Hematopoietic multipotent progenitor cell treated with erythropoietin and hydrocortisone succinate and interleukin-3 and kit ligand, for 6 days (in vitro differentiated cells): ENCODE measurements at places on chromosomes 13 and 19.
A peak's percentile ranks its signal among the peaks of the same experiment; 100 is the strongest.

- DNase-seq = no peak
Measured at GRCh38 chr19:17948931-17949930, 16.4 kb downstream of the CCDC124 start.

- DNase-seq = no peak
Measured at GRCh38 chr19:15200553-15201364, at the start of gene NOTCH3. TSS of gene NOTCH3 (minus strand) at chr19:15200995. CDS start at chr19:15200905, 90 bp downstream.

DNA sequence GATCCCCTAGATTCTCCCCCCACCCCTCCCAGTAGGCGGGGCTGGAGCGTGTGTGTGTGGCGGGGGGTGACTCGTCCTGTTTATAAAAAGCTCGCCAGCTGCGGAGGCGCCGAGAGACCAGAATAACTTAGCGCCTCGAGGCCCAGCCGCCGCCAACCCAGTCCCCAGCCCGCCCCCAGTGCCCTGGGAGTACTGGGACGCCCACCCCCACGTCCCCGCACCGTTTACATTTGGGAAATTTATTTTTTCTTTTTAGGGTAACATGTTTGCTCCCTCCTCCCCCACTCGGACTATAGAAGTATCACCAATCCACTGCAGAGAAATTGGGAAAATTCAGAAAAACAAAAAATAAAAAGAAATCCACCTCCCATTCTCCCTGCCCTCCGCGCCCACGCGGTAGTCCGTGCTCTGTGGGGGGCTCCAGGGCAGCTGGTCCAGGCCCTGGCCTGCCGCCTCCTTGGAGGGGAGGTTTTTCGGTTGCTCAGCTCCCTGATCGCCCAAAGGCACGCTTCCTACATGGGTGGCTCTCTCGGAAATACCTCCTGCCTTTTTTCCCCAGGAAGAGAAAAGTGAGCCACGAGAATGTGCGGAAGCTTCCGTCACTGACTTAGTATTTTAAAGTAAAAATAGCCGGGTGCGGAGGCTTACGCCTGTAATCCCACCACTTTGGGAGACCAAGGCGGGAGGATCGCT is 1.5 kb upstream of the RAB3A start:
- DNase-seq = peak; percentile 76

DNA sequence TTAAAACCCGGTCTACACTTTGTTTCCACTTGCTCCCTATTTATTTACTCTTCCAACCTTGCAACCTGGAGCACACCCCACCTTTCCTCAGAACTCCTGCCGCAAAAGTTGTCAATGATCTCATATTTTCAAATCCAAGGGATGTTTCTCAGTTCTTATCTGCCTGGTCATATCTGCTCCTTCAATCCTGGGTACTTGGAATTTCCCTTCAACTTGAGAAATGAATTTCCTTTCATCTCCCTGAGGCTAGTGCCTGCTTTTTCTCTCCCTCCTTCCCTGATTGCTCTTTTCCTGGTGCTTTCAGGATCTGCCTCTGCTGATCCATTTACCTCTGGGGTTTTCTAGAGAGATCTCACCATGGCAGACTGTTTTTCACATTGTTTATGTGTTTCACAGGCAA is 154.8 kb upstream of the IRS2 start:
- DNase-seq = no peak

GRCh38 chr13:30301827-30302226 is 5.5 kb downstream of the KATNAL1 start:
- no peak for DNase-seq

DNA sequence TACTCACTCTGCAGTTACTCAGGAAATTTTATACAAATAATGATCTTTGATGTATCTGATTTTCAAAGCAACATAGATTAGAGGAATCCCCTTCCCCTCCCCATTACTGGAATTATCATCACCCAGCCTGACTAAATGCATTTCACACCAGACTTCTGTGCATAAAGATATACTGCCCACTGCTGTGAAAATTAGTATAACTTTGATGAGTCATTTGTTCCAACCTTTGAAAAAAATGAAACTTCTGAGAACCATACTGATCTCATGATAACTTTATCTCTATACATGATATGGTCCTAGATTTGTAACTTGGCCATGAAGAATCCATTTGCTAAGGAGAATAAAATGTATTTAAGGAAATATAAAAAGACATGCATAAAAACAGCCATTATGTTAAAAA is 63.9 kb downstream of the GPC6 start:
- no peak for DNase-seq

DNA sequence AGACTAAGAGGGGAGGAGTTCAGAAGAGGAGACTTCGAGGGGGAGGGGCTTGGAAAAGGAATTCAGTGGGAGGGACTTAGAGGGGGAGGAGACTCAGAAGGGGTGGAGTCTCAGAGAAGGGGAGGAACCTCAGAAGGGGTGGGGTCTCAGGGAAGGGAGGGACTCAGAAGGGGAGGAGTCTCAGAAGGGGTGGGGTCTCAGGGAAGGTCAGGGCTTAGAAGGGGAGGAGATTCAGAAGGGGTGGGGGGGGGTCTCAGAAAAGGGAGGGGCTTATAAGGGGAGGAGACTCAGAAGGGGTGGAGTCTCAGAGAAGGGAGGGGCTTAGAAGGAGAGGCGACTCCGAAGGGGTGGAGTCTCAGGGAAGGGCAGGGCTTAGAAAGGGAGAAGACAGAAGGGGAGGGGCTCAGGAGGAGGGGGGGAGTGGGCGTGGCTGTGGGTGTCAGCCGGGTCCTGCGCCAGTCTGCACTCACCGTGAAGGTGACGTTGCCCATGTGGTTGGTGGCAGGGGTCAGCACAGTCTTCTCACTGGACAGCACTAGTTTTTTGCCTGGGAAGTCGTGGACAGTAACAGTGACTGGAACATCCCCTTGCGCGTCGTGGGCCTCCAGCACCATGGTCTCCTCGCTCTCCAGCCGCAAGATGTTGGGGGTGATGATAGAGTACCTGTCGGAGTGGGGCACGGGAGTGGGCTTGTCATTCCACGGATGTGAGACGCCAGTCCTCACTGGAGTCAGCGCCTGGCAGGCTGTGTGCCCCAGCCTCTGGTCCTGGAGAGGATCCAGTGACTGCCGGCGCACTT is 1.5 kb downstream of the C3 start:
- peak; percentile 70 for DNase-seq

DNA sequence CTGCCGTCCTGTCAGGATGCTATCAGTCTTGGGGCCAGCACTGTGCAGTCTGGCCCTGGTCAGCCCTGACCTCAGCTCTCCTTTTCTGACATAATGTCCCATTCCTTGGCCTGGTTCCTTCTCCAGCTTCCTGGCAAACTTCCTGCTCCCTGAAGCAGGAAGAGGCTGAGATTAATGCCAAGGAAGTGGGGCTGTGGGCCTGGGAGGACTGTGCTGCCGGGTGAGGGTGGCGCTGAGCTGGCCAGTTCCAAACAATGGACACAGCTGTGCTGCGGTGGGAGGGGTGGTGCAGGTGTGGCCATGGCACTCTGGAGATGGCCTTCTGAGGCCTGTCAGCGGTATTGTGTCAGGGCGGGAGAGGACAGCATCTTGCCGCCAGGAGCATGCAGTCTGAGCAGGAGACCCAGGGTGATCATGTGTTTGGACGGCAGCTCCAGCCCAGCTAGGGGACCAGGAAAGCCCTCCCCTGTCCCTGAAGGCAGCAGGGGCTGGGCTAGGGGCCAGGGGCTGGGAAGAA is 30.9 kb downstream of the TUBA3C start:
- DNase-seq = no peak
